CD4-positive, alpha-beta T cell (primary cell): ENCODE measurements at places on chromosomes 3 and 15.

DNA sequence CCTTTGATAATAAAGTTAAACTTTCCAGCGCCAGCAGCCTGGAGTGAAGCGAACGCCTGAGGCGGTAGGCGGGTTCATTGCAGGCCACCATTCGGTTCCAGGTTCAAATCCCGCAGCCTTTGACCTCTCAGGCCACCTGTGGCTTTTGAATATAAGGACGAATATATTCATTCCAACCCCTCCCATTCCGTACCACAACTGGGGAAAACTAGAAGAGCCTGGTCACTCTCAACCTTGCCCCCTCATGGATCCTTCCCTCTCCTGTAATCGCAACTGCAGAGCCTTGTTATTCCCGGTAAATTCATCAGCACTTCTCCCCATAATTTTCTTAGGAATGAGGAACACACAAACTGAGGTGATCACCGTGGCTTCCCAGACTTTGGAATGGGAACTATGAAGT, 35.2 kb downstream of the ZIC4 start:
- no peak for DNase-seq

DNA sequence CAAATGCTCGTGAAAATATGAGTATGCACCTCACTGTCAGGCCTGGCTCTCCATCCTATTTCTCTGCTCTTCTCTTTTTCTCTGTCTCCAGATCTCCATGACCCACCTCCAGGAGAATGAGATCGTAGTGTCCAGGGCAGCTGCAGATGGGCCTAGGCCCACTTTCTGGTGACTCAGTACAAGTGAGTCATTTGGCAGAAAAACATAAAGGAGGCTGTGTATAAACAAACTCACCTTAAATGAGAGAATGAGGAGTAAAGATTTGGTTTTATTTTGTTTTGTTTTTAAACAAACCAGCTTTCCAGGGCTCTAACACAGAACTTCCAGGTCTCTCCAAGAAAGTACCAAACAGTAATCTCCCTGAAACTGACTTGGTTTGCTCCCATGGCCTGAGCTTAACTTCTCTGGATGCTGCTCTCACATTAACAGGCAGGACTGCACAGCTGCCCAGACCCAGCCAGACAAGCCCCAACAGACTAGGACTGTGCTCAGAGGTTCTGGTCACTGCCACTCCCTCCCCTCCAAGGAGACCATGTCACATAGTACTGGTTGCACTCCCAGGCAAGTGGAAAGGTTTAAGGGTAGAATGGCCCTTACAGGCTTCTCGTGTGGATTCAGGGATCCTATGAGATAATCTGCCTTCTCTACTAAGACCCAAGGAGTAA, 1.5 kb upstream of the HEG1 start:
- no peak for DNase-seq

- no peak for DNase-seq
Observed at GRCh38 chr3:153973722-153974265, 147.4 kb upstream of the ARHGEF26 start.

DNA sequence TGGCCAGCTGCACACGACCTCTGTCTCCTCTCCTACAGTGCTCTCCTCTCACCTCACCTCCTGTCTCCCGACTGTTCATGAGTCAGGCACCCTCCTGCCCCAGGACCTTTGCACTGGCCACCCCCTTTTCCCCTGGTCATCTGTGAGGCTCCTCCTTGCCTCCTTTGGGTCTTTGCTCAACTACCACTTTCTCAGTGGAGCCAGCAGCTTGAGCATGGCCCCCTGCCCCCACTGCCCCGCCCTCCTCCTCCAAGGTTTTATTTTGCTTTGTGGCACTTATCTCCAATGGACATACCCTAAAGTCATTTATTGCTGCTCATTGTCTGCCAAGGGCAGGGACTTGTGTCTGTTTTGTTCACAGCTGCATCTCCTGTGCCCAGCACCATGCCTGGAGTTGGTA, 64.3 kb downstream of the MGLL start:
- no peak for DNase-seq

- DNase-seq, result no peak
Observed at GRCh38 chr15:39651295-39651694, 70.4 kb downstream of the THBS1 start.

DNA sequence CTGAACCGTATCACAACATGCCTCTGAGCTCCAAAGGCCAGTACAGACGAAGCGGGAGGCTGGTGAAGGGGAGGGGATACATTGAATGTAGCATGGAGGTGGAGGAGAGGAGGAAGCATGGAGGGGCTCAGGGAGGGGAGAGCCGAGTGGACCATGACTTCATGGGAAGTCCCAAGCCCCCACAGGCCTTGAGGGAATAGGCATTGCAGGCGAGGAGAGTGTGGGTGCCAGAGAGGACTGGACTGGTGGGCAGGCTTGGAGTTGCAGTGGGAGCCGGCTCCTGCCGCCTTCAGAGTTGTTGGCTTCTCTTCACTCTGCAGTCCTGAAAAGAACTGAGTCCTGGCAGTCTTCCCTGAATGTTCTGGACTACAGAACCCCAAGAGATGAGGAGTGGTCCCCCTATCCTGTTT, 3.3 kb upstream of the RNU6-1 start:
- no peak for DNase-seq

DNA sequence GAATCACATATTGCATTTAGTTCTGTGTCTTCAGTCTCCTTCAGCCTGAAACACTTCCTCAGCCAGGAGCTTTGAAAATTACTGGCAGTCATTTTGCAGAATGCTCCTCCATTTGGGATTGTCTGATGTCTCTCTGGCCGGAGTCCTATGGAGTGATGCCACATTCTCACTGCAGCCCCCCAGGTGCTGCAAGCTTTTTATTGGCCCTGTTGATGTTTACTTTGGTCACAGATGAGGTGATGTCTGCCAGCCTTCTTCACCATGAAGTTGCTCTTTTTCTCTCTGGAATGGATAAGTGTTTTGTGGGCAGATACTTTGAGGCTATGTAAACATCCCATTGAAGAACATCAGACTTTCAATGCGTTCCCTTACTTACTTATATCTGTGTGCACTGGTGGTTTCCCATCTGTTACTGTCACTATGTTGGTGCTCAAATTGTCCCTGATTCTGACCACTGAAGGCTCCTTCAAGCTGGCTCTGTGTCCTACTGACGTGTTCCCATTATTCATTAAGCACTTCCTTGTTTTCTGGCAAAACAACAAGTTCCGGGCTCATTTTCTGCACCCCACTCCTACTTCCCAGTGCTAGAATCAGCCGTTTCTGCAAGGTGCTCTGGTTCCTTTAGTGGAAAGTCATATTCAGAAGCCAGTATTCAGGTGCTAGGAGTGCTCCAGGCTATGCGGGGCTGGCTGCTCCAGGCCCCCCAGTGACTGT, 1.4 kb upstream of the CLEC3B start:
- no peak for DNase-seq

- no peak for DNase-seq
Observed at GRCh38 chr3:85180-85579, 111.4 kb upstream of the CHL1 start.
